ENCODE measurements at places on chromosomes 6 and 20.

- DNase-seq = no peak
Measured at GRCh38 chr6:29451471-29452193, 5.2 kb downstream of the OR11A1 start.

DNA sequence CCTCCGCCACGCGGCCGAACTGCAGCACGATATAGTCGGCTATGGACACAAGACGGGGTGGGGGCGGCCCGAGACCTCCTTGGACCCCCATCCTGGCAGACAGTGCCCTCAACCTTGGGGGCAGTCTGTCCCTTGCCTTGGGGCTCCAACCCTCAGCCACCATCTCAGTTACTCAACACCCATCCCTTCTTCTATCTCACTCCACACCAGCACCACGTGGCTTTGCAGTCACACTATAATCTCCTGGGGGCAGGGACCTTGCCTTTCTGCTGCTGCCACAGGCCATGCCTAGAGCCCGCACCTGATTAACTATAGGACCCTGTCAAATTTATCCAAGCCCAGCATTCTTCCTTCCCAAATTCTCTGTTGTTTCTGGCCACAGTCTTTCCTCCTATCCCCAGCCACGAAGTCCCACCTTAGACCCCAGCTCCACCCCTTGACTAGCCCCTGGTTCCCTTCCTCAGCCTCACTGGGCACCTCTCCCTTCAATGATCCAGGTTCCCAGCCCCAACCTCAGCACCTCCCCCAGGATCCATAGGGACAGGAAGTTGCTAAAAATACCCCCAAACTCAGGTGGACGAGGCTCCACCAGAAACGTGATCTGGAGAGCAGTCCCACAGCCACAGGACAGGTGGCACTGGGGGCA, 1.7 kb upstream of the TEAD3 start:
- DNase-seq = no peak

- DNase-seq = no peak
Measured at GRCh38 chr6:21861942-21862341, 268.4 kb downstream of the SOX4 start.

- no peak for DNase-seq
Measured at GRCh38 chr20:61954276-61955021, 111.2 kb downstream of the TAF4 start.

GRCh38 chr6:89667872-89668556, 29.5 kb upstream of the LYRM2 start:
- no peak for DNase-seq

DNA sequence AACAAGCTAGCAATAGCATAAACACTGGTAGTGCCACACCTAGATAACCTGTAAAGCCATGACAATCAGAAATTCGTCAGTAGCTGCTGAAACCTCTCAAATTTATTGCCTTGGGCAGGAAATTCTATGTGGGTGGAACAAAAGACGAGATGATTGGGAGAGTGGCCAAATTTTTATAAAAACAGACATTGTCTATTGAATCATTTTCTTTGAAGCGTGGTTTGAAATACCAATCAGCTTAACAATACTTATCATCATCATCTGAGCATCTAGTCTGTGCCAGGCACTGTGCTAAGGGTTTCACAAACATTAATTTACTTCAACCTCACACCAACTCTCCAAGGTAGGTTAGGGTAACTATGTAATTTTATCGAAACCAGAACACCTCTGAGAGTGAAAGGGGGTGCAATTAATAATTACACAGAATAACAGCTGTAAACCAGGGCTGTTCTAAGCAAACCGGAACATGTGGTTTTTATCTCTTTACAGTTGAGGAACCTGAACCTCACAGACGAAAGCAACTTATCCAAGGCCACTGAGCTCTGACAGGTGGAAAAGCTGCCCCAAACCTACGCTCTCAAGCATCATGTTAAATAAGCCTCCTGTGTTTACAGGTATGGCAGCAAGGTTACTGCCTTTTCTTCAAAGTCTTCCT, 43.4 kb downstream of the NHSL1 start:
- DNase-seq = no peak

- DNase-seq = no peak
Measured at GRCh38 chr20:62835931-62836861, 19.3 kb downstream of the COL9A3 start.

GRCh38 chr6:126180585-126180984, 159.3 kb upstream of the CENPW start:
- DNase-seq = no peak

DNA sequence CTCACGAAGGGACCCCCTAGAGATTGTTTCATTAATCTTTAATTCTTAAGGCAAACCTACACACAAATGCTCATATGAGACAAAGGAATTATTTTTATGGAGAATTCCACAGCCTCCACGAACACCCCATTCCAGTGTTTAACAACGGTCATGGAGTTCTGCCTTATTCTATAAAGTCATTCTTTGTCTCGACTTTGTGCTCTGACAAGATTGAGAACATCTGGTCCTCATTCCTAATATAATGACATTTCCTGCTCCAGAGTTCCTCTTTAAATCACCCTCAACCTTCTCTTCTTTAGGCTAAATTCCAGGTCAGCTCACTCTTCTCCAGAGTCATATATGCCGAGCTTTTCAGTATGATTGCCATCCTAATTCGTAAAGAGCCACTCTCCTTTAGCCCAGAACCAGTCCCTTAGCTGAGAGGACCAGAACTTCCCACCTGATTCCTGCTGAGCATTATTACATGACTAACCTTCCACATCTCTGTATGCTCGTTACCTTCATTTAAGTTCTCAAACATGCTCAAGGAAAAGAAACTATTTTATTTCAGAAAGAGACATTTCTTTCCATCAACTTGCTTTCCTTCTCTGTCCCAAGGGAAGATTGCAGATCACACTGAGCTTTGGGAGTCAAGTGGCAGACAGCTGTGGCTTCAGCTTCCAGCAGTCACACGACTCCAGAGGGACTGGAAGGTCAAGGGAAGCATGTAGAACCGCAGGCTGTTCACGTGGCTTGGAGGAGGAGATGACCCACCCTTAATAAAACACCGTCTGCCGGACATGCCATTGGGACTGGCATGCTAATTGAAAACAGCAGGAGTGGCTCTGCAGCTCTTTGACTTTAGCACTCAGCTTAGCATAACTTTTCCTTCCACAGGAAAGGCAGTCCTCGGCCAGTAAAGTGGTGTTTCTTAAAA, 467.1 kb upstream of the HSF2 start:
- DNase-seq = no peak

GRCh38 chr6:79586548-79586947, 44.6 kb upstream of the SH3BGRL2 start:
- peak; percentile 3 for DNase-seq

- DNase-seq = no peak
Measured at GRCh38 chr6:64083261-64083660, 447.7 kb downstream of the PHF3 start.

- DNase-seq = no peak
Measured at GRCh38 chr6:131778169-131778568, 29.7 kb upstream of the ENPP1 start.

DNA sequence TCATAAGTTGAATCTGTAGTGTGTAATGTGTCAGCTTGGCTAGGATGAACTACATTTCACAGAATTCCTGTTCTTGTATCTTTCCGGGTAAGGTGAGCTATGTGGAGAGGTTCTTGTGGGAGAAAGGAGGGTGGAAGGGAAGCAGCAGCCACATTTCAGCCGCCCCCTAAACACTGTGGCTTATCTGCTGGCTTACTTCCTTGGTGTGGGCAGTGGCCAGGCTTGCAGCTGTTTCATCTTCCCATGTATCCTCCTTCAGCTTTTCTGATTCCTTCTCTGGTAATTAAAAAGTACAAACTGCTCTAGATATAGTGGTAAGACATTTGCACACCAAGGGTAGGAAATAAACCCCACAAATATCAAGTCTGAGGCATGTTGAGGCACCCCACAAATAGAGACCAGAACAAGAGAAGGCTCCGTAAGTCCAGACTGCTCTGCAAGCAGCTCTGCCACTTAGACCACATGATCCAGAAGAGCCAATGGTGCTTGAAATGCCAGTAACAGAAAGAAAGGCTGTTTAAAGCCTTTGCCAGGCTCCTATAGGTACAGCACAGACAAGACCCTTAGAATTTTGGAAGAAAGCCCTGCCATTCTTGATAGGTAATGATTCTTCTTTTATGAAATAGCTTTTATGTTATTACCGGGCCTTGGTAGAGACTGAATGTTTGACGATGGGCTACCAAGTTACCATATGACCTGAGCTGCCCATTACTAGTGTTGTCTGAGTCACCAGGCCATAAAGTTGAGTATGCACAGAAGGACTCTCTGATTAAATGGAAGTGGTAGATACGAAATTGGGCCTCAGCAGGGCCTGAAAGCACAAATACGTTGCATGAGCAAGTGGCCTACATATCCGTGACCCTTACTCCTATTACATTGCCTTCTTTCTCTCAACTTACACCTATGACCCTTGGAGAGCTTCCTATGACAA, 215.0 kb upstream of the SGK1 start:
- DNase-seq = no peak

Measured in DMS 273 treated with DMSO at 0.1 percent for 48 hours (cell line).